ENCODE measurements at places on chromosomes 16 and 17.

DNA sequence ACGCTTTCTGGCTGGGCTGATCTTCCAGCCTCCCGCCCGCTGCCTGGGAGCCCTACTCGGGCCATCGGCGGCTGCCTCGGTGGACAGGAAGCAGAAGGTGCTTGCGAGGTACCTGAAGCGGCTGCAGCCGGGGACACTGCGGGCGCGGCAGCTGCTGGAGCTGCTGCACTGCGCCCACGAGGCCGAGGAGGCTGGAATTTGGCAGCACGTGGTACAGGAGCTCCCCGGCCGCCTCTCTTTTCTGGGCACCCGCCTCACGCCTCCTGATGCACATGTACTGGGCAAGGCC is 30.7 kb downstream of the CIITA start:
- no peak for DNase-seq

- no peak for DNase-seq
Observed at GRCh38 chr17:17511881-17512858, 16.0 kb upstream of the RASD1 start.

DNA sequence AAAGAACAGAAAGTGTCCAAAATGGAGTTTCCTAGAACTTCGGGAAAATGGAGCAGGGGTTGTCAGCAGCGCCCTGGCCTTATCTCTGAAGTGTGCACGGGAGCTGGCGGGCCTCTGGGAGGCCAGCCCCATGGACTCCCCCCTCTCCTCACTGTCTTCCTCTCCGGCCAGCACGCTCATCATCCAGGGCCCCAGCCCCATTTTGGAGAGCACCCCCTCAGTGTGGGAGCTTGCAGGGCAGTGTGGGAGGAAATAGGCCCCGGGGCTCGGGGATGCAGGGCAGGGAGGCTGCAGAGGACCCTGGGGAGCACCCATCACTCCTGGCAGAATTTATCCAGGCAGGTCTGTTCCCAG is 4.9 kb upstream of the PABPN1L start:
- no peak for DNase-seq

DNA sequence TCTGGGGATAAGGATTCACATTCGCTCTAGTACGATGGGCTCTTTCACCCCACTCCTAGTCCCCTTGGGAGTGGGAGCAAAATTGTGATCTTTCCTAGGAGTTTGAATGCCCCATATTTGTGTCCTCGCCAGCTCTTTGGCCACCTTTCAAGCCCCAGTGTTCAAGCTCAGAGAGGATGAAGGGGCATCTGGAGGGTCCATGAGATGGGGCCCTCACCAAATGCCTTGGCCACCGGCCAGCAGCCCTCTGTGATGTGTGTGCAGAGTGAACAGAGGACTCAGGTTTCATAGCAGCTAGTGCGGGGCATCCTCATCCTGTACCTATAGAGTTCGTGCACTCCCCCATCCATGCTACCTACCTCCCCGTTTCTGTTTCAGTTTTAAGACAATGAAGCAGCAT is 140.6 kb downstream of the RAB11FIP4 start:
- no peak for DNase-seq

- no peak for DNase-seq
Observed at GRCh38 chr17:7440113-7440833, 961 bp downstream of the FGF11 start.

DNA sequence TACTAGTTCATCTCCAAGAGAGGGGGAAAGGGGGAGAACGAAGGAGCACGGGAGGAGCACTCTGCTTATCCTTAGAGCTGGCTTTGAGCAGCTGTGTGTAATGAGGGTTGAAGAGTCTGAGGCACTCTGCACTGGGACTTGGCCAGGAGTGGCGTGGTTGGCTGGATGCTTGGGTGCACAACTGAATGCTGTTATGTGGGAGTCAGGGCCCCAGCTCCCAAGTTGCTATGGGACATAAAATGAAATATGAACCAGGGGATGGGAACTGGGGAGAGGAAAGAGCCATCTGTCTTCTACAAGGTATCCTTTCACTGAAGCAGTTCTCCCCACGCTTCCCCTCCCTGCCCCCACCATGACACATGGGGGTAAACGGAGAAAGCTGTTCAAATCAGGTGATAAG is 105.9 kb upstream of the ANKFN1 start:
- no peak for DNase-seq

DNA sequence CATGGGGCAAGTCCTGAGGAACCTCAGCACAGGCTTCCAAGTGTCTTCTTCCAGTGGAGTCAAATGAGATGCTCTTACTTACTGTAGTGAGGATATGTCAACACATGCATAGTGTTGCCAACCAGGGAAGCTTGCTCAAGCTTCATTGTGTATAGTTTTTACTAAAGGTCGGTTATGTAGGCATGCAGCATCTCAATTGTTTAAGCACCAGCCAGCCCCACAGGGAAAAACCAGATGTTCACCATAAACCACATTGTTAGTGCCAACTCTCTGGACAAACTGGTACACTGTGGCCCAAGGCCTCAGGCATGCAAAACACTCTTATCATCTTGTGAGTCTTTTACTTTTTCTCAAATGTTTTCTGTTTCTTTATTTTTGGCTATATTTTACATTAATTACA is 152.1 kb downstream of the PHKB start:
- DNase-seq = no peak

DNA sequence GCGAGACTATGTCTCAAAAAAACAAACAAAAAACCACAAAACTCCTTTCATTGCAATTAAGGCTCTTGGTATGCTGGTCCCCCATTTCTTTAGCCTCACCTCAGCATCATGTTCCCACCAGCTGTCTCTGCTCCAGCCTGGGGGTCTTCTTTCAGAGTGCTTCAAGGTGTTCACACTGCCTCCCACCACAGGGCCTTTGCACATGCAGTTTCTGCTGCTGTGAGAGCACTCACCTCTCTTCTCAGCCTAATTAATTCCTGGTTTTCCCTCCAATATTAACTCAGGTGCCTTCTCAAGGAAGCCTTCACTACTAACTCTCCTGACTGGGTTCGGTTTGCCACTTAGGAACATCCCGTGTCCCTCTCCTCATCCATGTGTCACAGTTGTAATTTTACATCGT is 15.9 kb upstream of the PIK3R6 start:
- no peak for DNase-seq

DNA sequence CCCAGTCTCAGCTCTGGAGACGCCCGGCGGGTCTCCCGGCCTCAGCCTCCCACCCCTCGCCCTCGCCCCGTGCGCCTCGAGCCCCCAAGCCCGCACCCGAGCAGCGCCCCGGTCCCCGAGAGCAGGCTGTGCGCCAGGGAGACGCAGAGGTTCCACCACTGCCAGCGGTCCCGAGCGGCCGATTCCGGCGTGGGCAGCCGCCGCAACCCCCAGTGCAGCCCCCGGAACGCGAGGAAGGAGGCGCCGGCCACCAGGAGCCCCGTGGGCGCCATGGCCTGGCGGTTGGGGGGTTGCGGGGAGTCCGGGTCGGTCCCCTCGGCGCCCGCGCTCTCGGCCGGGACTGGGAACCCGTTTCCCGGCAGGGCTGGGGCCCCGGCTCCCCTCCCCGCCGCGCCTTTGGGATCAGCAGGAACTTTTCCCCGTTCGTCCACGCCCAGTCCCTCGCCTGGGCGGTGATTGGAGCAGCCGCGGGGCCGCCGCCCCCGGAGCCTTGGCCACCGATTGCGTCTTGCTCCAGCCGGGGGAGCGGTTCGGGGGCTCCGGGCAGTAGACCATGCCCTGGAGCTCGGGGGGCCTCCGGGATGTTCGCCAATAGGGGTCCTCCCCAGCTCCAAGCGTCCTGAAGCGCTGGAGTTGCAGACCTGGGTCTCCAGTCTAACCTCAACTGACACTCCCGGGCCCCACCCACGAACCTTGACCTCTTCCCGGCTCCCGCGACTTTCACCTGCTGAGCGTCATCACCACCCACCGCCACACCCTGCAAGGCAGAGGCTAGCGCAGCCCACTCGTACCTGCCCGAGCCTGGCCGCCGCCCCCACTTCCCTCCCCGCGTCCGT is at the start of gene TLCD2:
TSS of gene TLCD2 (minus strand) at position 407 of the 836 bp plus-strand sequence. CDS start at position 272, 135 bp downstream.
- no peak for DNase-seq

- no peak for DNase-seq
Observed at GRCh38 chr16:74257061-74257460, 39.6 kb upstream of the PSMD7 start.

DNA sequence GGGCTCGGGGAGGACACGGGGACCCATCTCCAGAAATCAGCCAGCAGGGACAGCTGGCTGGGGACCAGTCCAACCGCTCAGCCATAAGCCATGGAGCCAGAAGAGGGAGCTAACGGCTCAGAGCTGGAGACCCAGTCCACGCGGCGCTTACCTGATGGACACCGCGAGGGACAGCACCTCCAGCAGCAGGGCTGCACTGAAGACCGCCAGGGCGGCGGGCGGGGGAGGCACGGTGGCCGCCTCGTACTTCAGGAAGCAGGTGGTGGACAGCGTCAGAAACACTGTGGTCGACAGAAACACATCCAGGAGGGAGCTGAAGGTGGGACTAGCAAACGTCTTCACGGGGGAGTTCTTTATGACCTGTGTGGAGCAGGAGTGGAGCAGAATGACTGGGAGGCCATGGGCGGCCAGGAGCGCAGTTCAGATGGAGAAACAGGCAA is 102.6 kb upstream of the CREBBP start:
- no peak for DNase-seq

DNA sequence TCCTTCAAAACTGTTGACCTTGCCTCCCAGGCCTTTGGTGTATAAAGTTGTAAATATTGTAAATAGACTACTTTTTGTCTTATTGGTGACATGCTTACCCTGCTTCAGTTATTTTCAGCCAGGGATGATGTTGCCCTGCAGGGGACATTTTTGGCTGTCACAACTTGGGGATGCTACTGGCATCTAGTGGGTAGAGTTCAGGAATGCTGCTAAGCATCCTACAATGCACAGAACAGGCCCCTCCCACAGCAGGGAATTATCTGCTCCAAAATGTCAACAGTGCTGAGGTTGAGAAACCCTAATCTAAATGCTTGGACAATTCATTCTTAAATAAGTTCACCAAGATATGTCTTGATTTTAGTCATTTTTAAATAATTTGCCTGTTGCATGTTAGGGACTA is 459.8 kb downstream of the PMP22 start:
- DNase-seq = no peak

GRCh38 chr17:67549820-67550219 is 167.9 kb upstream of the NOL11 start:
- no peak for DNase-seq

GRCh38 chr16:13300066-13300840 is 398.9 kb downstream of the SHISA9 start:
- no peak for DNase-seq

- peak; percentile 91 for DNase-seq
Observed at GRCh38 chr17:7484067-7484918, at the start of gene POLR2A. Gene POLR2A, plus strand, starts transcription at chr17:7484366.

- DNase-seq = no peak
Observed at GRCh38 chr17:323181-323580, 29.4 kb downstream of the RPH3AL start.

DNA sequence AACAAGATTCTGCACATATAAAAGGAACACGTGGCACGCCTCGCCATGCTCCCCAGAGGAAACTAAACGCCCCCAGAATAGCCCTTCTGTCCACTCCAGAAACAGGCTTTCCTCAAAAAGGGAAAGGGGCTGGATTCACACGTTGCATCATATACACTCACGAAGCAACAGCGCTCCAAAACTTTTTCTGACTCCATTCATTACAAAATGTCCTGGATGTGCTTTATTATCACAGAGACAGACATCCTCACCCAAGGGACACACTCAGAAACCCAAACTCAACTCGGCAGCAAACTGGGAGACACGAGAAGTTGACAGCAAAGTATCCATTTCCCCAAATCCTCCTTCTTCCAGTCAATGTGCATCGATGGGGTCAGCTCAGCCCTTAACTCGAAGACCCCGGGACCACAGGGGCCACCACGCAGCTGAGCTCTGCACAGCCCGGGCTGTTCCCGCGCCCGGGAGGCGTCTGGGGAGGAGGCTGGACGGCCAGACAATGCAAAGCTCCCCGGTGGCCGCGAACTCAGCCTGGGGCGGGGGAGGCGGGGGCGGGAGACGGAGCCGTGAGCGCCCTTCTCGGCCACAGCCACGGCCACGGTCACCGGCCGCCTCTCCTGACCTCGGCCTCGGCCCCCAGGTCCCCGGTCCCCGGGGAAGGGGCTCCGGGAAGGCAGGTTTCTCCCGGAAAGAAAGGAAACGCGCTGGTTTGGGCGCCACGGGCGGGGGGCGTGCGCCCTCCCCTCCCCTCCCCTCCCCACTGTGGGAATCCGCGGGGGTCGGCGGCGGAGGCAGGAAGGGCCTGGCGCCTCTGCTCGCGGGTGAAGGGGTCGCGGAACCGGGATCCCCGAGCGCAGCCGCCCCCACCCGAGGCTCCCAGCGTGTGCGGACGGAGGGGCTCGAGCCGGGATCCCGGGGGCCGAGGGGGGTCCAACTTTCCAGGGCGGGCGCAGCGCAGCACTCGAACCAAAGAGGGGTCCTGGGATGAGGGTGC is 1.2 kb downstream of the NXN start:
- no peak for DNase-seq

DNA sequence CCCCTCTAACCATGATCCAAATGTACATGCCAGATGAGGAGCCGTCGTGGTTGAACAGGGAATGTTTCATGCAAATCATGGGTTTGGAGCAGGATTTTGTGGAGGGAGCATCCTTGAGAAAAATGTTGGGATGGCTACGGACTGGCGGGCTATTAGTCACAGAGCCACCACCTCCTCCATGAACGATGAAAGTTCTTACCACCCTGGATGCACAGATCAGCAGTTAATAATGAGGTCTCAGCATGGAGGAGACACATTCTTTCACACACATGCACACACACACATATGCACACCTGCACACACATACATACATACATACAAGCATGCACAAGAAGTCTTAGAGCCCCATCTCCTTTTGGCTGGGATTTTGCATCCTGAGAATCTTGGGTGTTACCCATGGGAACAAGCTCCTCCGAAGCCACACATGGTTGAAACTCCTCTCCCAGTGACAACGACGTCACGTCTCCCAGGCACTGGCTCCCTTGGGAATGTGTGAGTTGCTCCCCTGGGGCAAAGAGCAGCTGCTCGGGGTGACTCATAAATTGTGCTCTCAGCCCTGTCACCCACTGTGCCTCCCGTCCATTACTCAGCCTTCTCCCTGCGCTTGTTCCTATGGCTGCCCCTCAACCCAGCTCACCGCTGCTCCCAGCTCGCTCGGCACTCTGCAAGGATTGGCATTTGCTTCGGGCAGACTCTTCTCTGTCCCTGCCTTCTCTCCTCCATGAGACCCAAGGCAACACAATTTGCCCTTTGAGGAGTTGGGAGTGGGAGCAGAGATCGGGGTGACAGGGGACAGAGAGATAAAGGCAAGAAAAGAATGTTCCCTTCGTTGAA is 344.6 kb downstream of the SOX9 start:
- DNase-seq = no peak

- DNase-seq = no peak
Observed at GRCh38 chr17:27630607-27631410, at the start of gene LGALS9. Gene LGALS9, plus strand, starts transcription at chr17:27631188. Its CDS starts 78 bp downstream, at chr17:27631266.
